ENCODE measurements at places on chromosomes 2 and 18.

DNA sequence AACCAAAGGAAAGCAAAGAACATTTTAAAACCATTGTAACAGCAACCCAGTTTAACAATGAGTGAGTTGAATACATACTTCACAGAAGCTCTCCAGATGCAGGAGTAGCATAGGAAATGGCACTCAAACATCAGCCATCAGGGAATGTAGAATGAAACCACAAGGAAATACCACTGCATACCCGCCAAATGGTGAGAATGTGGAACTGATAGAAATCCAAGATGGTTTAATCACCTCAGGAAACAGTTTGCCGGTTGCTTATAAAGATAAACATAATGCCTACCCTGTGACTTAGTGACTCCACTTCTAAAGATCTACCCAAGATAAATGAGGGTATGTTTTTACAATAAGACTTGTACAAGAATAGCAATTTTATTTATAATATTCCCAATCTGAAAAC, 132.0 kb downstream of the GALNT1 start:
- no peak for DNase-seq

DNA sequence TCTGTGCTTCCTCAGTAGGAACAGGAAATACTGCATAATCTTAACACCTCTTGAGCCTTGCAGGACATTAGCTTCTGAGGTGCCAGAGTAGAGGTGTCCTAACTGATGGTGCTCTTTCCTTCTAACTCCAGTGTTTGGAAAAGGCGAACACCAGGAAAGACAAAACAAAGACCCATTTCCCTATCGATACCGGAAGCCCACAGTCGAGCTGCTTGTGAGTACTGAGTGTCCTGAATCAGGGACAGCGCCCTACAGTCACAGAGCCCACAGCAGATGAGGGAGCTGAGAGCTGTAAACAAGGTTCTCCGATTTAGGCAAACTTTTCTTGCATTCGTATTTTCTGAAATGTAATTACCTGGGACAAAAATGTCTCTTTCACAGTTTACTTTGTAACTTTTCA, 50.7 kb downstream of the SLC14A2 start:
- DNase-seq = no peak

DNA sequence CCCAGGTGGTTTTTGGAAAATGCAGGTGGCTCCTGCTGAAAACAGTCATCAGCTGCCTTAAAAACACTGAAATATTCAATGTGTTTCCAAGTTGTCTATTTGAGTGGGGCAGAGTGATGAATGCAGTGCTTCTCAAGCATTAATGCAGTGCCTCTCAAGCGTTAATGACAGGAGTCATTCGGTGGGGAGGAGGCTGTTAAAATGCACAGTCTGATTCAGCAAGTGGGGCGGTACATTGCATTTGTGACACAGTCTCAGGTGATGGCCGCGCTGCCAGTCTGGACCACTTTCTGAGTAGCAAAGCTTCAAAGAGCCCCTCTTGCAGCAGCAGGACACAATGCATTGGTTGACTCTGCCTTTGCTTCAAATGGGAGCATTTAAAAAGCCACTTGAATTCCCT, 231.4 kb upstream of the RGPD4 start:
- no peak for DNase-seq

- peak; percentile 72 for DNase-seq
These were observed 625 bp downstream of the ARPC2 start for GRCh38 chr2:218217360-218218267.

GRCh38 chr2:5561006-5561405, 131.2 kb upstream of the SOX11 start:
- no peak for DNase-seq

GRCh38 chr2:231337807-231338759, 57.4 kb upstream of the B3GNT7 start:
- DNase-seq = no peak

DNA sequence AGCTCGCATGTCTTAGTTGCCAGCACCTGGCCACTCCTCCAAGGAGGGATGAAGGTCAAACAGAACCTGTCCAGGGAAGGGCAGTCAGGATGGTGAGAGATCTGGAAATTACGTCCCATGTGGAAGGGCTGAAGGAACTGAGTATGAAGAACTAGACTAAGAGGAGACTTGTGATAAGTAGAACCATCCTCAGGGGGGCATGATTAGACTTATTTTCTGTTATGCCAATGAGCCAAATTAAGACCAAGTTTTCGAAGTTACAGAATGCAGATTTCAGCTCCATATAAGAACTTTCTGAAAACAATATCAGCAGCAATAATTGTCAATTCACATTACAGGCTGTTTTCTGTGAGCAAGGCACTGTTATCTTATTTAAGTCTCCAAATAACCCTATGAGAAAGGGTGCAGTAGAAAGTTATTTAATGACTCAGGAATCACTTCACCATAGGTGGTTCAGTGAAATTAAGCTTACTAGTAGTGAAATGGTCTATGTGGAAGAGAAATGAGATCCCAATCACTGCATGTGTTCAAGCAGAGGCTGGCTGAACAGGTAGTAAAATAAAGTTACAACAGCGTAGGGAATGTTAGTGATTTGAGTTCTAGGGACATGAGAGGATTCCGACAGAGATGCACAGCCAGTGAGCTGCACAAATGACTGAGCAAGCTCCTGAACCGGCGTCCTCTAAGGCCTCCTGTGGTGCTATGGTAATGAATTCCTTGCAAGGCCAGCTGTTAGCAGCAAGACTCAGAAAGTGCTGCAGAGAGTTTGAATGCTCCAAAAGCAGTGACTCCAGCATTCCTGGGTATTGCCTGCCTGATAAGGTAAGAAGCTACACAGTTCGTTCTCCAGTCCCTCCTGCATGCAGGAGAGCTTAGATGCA, 4.5 kb upstream of the DYM start:
- no peak for DNase-seq

DNA sequence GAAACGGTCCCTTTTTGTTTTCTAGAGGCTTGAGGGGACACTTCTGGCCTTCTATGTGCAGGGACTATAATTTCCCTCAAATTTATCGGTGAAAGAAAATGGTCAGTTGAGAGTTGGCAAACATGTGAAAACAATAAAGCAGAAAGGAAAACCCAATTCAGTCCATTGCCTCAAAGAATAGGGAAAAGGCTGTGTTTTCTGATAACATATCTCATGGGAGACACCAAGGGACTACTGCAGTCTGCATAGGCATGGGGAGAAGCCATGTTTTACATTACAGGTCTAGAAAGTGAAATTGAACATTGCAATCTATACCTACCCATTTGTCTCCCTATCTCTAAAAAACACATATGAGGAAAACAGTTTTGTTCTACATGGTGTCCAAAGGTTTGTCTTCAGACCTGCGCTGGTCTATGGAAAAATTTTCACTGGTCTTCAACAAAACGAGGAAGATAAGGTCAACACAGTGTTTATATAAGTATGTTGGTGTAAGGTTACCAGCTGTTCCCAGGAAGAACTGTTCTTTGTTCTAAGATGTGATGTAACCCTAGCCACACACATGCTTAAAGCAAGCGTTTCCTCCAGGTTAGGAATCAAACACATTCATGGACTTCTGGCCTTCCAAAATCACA, 179.7 kb downstream of the MREG start:
- DNase-seq = no peak

- DNase-seq = peak; percentile 17
These were observed 45.3 kb downstream of the LRPPRC start for GRCh38 chr2:43950383-43951008.

DNA sequence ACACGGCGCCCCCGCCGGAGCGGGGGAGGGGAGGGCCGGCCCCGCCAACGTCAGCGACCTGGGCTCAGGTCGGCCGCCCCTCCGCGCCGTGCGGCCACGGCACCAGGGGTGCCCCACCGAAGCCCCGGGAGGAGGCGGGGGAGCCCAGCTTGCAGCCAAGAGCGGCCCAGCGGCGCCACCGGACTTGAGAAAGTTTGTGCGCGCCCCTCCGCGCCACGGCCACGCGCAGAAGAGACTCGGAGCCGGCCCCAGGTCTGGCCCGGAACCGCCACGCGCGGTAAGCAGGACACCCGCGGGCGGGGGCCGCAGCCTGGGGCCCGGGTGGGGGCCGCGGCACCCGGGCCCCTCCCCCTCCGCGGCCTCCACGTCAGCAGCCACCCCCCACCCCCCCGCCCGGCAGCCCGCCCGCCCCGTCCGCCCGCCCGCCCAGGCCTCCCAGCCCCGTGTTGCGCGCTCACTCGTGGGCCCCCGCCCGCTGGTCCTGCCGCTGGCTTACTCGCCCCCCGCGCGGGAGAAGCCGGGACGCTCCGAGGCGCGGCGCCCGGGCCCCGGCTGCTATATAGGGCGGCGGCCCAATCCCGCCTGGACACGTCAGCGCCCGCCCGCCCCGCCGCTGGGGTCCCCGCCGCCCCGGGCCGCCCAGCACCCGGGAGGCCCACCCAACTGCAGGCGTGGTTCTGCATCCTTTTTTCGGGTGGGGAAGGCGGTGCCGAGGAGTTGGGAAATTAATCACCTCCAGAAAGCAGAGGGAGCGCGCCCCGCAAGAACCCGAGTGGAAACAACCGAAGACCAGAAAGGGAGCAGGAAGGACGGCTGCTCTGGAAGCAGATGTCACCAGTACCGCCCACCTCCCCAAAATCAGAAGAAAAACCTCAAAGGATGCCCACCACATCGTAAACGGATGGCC, 42.9 kb downstream of the HDLBP start:
- DNase-seq = peak; percentile 89

All from GM20000 (cell line).